ENCODE measurements at places on chromosomes 4 and X.

GRCh38 chr4:18981234-18981615, 959.7 kb upstream of the LCORL start:
- no peak for DNase-seq

DNA sequence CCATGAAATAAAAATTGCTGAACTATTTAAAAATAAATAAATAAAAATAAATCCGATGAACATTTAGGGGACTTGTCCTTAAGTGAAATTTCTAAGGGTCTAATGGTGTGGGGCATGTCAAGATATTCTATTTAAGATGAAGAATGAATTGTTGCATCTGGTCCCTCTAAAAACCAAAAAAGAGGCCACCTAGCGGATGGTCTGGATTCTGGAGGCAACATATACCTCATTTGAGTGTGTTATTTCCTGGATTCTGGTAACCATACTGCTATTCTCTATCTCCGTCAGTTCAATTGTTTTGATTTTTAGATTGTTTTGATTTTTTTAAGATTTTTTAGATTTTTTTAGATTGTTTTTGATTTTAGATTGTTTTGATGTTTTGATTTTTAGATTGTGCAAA, 28.3 kb downstream of the AGTR2 start:
- no peak for DNase-seq

DNA sequence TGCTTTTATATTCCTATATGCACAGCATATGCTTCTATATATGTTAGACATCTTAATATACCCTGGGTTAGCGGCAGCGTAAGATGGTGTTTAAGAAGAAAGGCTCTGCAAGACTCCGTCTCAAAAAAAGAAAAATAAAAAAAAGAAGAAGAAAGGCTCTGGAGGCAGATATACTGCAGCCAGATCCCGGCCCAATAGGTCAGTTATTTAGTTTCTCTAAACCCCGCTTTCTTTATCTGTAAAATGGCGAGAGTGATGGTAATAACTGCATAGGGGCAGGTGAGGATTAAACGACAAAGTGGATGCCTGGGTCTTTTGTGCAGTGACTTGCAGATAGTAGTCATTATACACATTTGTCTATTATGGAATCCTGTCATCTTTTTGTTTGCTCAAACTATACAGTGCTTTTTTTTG, 115.2 kb downstream of the NAA11 start:
- no peak for DNase-seq

GRCh38 chrX:54808605-54809483, 1.3 kb downstream of the MAGED2 start:
- DNase-seq = peak; percentile 65

DNA sequence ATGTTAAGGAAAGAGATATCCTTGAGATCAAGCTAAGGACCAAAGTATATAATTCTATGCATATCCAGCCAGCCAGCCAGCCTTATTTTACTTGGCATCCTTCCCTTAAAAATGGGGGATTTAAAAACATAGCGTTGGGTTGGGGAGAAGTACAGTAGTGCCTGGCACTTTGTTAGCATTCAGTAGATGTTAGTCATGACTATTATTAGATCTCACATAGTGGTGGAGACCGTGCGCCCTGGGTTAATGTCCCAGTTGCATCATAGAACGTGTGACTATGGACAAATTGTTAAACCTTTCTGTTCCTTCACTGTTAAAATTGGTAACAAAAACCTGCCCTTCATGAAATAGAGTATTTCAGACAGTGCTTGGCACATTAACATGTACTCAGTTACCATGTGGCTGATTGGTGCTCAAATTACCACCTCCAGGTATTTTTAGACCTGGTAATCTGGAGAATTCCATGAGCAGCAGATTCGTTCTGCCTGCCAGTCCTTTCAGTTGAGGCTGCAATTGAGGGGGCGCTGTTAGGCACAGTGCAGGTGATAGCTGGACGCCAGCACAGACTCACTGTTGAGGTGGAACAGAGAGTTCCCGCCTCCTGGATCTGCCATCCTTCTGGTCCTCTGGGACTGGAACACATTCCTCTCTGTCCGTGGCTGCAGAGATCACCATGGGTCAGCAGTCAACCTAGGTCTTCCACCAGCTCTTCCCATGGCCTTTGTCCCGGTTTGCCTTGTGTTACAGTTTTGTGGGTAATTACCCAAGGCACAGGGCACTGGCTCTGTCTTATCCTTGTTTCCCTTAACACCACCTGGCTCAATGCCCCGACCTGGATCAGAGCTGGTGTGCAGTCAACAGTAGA, 31.7 kb downstream of the RBBP7 start:
- DNase-seq = no peak

DNA sequence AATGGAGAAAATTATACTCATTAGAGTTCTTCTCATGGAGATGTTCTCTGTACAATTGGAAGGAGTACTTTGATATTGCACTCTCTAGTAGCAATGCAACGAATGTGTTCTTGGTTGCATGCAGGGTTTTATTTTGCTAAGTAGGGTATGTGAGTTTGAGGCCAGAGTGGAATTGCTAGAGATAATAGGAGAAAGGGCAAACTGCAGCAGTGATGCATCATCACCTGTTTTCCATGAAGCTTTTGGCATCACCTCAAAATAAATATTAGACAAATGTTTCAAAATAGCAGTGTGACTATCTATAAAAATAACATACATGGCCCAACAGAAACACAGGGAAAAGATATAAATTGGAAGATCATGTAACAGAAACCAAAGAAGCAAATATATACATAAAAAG, 93.3 kb downstream of the TIGD2 start:
- DNase-seq = no peak

DNA sequence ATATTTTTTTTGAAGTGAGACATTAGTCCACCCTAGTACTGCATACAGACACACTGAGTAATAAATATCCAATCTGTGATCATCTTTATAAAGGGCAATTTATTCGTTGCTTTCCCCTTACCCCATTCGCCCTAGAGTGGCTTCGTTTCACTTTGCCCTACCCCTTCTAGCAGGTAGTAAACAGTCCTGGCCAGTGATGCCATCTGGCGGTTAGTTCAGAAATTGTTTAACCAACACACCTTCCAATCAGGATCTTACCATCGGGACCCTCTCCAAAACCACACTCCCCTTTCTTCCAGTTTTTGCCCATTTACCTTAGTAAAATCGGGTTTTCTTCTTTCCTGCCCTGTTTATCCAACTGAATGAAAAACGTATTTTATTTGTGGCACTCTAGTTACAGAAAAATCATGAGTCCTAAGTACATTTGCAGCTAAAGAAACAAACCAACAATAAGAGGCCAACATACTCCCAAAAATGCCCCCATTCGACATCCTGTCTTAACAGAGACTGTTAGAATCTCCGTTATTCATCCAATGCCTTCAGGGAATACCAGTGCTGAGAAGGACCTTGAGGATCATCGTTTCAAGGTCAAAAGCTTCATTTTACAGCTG, 2.2 kb downstream of the PPA2 start:
- peak; percentile 48 for DNase-seq

DNA sequence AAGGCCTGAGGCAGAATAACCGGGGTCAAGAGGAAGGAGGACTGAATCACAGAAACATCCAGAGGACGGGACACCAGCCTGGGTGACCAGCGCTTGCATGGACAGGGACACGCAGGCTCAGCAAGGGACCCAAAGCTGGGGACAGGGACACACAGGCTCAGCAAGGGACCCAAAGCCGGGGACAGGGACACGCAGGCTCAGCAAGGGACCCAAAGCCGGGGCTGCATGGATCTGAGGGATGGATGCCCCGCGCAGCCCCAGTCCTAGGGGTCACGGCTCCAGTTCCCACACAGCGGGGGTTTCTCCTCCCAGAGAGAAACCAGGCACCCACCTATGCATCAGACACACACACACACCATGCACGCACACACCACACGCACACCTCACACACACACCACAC, 32.5 kb downstream of the FAM53A start:
- no peak for DNase-seq

- no peak for DNase-seq
Observed at GRCh38 chr4:162847945-162848549, 318.6 kb downstream of the NAF1 start.

GRCh38 chr4:10620935-10621488, 63.6 kb downstream of the CLNK start:
- no peak for DNase-seq

- DNase-seq = no peak
Observed at GRCh38 chr4:6620891-6621555, 19.5 kb upstream of the MRFAP1 start.

- DNase-seq = no peak
Observed at GRCh38 chr4:8603931-8604330, 11.4 kb downstream of the CPZ start.
